ENCODE measurements at places on chromosomes 13 and 19.

GRCh38 chr19:53045536-53045935 lies 996 bp downstream of the ERVV-2 start:
- DNase-seq: no peak

DNA sequence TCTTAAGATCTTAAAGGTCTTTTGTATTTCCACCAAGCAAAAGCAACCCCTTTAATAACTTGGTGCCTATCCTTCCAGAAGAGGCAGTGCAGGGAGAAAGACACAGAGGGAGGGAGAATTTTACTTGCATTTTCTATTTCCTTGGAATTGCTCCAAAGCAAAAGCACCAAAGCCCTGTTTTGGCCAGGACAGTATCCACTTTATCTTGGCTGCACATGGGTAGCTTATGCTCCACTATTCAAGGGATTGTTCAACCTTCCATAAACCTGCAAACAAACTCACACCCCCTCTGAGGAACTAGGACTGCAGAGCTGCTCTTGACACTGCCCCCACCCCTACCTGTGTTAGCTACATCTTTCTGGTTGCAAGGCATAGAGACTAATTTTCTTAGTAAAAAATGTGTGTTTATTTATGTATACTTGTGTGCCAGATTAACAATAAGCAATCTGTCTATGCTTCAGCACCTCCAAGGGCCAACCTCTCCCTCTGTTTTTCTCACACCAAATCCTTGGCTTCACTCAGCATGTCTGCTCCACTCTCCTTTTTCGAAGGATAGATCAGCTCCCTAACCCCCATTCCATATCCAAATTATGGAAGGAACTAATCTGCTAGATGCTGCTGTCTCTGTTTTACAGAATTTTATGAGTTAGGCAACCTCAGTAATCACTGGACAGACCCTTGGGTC lies 68.1 kb upstream of the KLF12 start:
- DNase-seq: no peak

- no peak for DNase-seq
Measured at GRCh38 chr19:49340069-49340864, 5.1 kb downstream of the CD37 start.

DNA sequence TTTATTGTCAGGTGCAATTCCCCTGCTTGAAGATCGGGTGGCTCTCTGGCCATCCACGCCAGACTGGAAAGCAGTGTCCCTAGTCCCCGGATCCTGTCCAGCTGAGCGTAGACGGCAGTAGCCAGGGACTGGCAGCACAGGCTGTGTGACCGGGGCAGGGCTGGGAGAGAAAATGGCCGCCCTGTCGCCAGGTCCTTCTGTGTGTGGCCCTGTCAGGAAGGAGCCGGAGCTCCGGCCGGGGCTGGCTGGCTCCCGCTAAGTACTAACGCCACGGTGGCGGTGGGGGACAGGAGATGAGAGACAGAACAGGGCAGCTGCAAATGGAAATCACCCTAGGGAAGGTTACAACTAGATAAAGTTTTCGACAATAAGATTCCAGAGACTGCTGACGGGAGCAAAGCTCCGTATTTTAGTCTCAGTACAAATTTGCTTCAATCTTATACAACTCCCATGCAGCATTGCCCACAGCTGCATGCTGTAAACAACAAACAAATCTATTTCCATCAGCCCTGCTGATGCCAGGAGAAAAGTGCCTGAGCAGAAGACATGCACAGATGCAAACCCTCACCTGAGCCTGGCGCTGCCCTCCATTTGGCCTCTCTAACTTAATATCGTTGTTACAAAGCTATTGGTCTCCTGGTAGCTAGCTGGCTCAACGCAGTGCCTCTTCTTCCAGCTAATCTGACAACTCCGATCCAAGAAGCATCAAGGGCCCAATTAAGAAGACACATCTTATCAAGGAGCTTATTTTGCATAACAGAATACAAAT lies 253.0 kb downstream of the TSHZ3 start:
- no peak for DNase-seq

DNA sequence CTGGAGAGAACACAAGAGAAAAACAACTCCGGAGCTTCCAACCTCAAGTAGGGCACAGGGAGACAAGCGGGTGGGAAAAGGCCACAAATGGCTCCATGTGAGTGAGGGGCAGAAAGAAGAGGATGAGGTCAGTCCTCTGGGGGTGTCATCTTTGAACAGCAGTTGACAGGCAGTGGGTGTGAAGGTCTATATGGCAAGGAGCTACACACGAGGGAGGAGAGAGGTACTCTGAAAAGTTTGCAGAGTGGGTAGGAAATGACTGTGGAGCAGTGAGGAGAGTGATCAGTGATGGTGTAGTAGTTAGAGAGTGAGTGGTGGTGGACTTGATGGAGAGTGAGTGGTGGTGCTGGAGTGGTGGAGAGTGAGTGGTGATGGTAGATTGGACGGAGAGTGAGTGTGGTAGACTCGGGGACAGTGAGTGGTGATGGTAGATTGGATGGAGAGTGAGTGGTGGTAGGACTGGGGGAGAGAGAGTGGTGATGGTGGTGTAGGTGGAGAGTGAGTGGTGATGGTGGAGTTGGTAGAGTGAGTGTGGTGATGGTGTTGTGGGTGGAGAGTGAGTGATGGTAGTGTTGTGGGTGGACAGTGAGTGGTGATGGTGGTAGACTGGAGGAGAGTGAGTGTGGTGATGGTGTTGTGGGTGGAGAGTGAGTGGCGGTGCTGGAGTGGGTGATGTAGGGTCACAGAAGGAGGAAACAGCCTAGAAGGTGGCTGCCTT lies 4.0 kb downstream of the TFDP1 start:
- DNase-seq: no peak

DNA sequence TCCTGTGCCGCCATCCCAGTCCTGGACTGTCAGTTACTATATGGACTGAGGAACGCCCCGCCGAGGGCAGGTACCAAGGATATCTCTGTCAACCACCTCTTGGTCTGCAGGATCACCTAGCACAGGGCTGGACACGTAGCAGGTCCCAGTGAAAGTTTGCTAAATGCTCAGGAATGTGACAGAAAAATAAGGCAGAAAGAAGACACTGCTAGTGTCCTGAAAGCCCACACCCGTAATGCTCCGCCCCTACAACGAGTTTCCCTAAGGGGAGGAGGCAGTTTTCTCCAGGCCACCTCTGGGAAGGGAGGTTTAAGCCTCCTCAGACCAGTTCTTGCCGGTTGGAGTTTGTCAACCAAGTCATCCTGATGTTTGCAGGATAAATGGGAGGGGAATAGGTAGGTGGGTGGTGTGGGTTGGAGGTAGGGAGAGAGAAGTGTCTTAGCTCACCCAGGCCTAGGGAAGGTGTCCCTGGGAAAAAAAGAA lies 1.7 kb upstream of the SERTAD3 start:
- no peak for DNase-seq

DNA sequence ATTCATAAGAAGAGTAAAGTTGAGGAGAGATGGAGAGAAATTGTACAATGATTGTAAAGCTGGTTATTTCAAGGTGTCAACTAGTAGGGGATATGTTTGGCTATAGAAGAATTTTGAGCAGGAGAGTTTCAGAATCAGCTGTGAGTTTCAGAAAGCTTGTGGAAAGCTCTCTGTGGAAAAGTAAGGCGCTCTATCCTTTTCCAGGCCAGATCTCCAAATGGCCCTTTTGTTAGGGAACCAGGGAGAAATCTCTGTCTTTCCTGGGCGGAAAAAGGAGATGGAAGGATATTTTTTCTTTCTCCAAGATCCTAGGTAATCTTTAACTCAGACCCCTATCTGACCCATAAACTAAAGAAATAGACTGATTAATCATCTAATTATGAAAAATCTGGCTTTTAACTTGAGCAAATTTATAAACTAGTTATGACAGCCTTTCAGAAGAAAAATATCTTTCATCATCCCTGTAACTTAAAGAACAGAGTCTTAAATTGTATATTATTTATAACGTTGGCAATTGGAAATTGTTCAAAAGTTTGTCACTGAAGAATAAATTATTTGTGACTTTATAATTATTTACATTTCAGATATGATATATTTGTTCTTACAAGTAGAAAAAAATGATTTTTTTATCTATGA lies 34.5 kb downstream of the SPRY2 start:
- no peak for DNase-seq

DNA sequence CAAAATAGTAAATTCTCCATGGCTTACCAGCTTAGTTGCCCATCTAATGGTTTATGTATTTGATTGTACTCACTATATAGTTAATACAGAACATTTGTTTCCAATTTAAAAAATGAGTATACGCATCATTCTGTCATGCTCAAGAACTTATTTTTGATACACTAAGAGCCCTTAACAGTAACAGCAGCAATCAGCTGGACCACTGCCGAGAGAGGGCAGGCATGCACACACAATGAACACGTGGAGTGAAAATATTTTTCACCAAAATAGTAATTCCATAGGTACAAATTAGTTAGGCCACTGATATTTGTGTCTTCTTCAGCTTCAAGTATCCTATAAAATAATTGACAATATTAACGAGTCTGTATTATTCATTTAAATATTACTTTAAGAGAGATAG lies 109.9 kb downstream of the KLF12 start:
- DNase-seq: no peak

- no peak for DNase-seq
Measured at GRCh38 chr13:28415994-28416421, 78.9 kb downstream of the FLT1 start.

- DNase-seq: no peak
Measured at GRCh38 chr13:35499676-35500075, 23.2 kb upstream of the MAB21L1 start.

GRCh38 chr13:35693134-35693784 lies 216.8 kb upstream of the MAB21L1 start:
- no peak for DNase-seq

GRCh38 chr19:13116282-13117175 lies at the start of gene TRMT1:
Gene TRMT1 (minus strand): TSS chr19:13116740. CDS start chr19:13116399, 341 bp downstream.
- DNase-seq: peak; percentile 77

GRCh38 chr13:98565726-98566565 lies 11.0 kb downstream of the STK24 start:
- no peak for DNase-seq

DNA sequence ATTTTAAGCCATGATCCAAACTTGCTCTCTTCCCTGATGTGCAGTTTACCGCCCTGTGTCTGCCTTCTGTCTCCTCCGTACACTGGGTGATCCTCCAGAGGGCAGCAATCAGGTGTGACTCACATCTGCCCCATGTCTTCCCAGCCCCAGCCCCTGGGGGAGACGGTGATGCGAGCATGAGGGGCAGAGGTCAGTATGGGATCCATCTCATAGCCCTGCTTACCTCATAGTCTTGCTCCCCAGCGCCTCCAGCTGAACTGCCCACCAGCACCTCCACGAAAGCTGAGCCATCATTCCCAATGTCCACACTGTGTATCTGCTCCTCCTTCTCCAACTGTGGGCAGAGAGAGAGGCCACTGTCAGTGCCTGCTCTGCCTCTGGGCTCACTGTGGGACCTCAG lies 14.6 kb downstream of the XRCC1 start:
- no peak for DNase-seq

GRCh38 chr19:45529420-45529785 lies 22.1 kb downstream of the VASP start:
- DNase-seq: no peak

- no peak for DNase-seq
Measured at GRCh38 chr13:32791545-32792172, 205.4 kb downstream of the PDS5B start.

DNA sequence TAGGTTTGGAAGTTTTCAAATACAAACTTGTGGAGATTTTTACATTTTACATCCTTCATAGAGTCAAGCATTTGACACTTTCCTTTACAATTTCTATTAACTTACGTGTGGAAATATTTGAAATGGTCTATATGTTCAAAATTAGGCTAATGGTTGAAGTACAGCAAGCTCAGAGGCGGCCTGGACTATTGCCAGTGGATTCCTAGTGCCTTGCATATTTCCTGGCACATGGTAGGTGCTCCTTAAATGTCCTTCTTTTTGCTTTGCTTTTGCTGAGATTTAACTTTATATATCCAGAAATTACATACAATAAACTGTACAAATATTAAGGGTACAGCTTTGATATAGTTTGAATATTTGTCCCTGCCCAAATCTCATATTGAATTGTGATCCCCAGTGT lies 93.9 kb downstream of the UBL3 start:
- no peak for DNase-seq

GRCh38 chr13:46341112-46341711 lies 45.8 kb downstream of the RUBCNL start:
- DNase-seq: no peak

- DNase-seq: no peak
Measured at GRCh38 chr13:30676672-30677071, 58.7 kb upstream of the ALOX5AP start.

GRCh38 chr19:32012206-32012605 lies 333.2 kb upstream of the ZNF507 start:
- DNase-seq: no peak

- no peak for DNase-seq
Measured at GRCh38 chr13:43918636-43919035, 38.9 kb downstream of the LACC1 start.

- no peak for DNase-seq
Measured at GRCh38 chr19:46494941-46495785, 504 bp downstream of the PNMA8B start.

- no peak for DNase-seq
Measured at GRCh38 chr13:111247552-111247951, 72.9 kb upstream of the TEX29 start.

- no peak for DNase-seq
Measured at GRCh38 chr19:51317376-51317775, 5.9 kb downstream of the IGLON5 start.

GRCh38 chr19:49809160-49809940 lies 3.7 kb downstream of the FUZ start:
- no peak for DNase-seq

DNA sequence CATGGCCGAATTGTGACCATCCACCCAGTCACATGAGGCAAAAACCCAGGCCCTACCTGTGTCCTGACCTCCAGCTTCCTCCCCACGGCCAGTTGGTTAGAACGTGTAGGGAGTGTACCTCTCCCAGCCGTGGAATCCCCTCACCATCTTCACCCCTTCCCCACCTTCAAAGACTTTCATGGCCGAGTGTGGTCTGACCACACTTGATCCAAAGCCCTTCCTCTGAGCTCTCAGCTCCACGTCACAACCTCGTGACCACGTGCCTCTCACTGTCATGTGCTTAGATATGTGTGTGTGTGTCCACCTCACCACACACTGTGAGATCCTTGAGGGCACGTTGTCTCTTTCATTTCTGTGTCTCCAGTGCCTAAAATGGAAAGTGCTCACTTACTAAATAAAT lies 48.6 kb upstream of the UBE2L5 start:
- no peak for DNase-seq

GRCh38 chr13:20206065-20206697 lies 13.4 kb upstream of the GJB2 start:
- no peak for DNase-seq

DNA sequence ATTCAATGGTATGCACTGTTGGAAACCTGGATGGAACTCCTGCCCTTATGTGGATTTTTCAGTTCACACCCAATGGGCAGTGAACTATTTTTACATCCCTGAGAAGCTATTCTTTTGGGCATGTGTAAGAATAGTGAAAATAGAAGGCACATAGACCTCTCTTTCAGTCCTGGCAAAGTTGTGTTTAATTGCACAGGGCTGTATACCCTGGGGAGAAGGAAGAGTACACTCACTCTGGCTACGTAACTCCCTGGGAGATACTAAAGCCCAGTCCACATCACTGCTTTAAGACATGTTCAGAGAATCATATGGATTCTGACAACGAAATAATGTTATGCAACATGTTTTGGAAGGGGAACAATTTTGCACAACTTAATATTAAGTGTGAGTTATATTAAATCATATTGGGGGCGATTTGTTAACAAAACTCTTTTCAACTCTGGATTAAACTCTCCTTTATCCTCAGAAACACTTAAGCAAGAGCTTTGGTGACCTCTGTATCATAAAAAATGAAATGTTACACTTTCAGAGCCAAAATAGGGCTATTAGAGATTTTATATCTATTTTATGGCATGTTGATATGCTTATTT lies 166.1 kb downstream of the DCT start:
- DNase-seq: no peak
